Effector CD8-positive, alpha-beta T cell (primary cell): ENCODE measurements at places on chromosomes 11 and 22.
A peak's percentile ranks its signal among the peaks of the same experiment; 100 is the strongest.

GRCh38 chr11:10955616-10956015 is 97.8 kb upstream of the ZBED5 start:
- DNase-seq: no peak

GRCh38 chr11:65808744-65809341 is 22.0 kb downstream of the OVOL1 start:
- no peak for DNase-seq

DNA sequence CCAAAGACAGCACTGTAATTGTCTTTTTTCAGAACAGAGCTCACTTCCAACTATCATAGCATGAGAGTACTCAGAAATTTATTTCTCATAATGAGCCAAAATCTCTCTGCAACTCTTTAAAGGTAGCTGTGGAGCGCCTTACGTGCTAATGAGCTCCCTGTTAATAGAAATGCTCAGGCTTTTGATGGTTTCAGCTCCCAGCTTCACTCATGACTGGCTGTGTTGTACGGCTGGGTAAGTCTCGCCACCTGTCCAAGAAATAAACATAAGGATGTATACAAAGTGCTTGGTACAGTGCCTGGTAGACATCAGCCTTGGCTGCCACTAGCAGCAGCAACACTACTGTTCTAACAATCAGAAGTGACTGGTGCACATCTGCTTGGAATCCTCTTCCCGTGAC is 109.4 kb downstream of the LDLRAD3 start:
- no peak for DNase-seq

- no peak for DNase-seq
Measured at GRCh38 chr11:70717936-70718595, 319.7 kb downstream of the CTTN start.

DNA sequence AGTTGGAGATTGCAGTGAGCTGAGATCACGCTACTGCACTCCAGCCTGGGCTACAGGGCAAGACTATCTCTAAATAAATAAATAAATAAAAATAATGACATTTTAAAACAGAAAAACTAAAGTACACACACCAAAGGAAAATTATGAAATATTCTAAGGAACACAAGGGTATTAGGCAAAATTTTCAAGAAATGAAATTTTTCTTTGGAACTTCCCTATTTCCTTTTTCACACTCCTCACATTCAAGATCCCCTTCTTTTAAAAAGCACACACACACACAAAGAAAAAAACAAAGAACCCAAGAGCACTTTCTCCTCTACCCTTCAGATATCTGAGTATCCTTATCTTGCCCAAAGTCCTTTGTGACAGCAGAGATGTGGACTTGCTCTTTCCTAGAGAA is 92.8 kb downstream of the CCDC73 start:
- DNase-seq: no peak

GRCh38 chr11:1838077-1838425 is 730 bp upstream of the TNNI2 start:
- DNase-seq: no peak

- DNase-seq: no peak
Measured at GRCh38 chr22:35594686-35595085, 22.4 kb downstream of the MB start.

- no peak for DNase-seq
Measured at GRCh38 chr11:14619603-14620531, 23.7 kb upstream of the PDE3B start.

DNA sequence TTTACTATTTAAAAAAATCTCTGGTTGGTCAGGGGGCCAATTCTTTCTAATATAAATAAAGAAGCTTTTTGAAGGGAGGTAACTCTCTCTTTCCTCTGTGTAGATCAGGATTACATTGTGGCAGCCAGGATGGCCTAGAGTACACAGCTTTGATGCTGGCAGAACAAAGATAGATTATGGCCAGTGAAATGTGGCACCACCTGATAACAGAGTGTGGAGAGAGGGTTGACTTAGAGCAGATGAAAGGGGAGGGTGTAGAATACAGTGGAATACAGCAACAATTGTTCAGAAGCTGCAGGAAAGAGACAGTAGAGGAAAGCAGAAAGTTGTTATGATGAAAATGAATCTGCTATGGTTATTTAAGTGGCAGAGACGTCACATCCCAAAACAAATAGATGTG is 99.0 kb downstream of the FAR1 start:
- no peak for DNase-seq

DNA sequence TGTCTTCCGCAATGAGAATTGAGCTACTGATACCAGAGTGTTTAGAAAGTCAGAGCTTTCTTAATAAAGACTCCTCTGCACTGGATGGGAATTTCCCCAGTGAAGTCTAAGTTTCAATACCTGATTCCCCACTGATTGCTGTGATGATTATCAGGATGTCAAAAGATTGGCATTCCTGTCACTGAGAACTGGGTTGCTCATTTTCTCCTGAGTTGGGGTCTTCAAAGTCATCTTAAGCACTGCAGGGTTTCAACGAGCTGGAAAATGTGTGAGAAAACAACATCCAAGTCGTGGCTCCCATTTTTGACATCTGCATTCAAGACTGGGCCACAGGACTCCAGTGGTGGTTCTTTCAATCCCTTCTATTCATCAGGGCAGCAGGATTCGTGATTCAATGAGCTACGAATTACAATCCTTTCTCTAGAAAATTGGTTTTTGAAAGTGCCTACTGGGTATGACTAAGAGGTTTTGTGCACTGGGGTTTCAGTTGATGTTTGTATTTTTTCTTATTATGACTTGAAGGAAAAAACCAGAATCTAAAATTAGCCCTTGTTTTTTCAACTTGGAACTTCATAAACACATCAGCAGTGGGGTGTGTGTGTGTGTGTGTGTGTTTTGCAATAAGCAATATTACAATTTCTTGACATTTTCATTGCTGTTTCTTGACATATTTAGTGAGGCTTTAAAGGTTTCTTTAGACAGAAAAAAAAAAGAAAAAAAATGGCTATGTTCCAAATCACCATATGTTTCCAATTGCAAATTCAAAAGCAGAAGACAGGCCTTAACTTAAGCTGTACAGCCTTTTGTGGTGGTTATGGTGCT is 233.0 kb downstream of the FAM76B start:
- no peak for DNase-seq

DNA sequence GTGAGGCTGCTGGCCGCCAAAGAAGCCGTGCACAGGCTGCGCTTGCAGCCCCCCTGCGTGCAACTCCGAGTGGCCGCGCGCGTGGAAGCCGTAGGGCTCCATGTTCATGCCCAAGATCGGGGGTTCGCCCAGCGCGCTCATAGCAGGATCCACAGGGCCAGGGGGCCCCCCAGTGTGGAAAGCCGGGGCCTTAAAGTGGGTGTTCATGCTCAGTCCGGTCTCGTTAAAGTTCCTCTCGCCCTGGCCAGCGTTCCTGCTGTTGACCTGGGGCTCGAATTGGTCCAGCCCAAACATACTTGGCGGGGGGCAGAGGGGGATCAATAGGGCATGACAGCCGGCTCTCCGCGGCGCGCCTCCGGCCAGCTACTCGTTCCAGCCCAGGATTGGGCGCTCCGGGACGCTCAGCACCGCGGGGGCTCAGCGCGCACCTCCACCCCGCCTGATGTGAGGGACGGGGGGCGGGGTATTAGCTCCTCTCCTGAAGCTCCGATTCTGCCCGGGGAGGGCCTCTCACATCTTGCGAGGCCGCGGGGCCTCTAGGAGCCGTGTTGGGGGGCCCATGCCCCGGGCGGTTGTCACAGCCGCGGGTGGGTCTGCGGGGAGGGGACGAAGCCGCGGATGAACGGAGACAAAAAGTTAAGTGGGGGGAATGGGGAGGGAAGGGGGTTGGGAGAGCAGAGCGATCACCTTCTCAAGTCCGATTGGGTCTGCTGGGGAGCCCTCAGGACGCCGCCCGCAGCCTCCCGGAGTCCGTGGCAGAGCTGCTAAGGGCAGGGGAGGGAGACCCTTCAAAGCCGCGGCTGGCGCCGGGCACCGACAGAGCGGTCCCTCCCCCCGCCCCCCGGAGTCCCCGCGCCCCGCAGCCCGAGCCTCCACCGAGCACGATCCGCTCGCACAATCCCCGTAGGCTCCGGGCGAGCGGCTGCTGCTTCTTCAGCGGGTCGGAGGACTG is 1.0 kb downstream of the MN1 start:
- DNase-seq: no peak

DNA sequence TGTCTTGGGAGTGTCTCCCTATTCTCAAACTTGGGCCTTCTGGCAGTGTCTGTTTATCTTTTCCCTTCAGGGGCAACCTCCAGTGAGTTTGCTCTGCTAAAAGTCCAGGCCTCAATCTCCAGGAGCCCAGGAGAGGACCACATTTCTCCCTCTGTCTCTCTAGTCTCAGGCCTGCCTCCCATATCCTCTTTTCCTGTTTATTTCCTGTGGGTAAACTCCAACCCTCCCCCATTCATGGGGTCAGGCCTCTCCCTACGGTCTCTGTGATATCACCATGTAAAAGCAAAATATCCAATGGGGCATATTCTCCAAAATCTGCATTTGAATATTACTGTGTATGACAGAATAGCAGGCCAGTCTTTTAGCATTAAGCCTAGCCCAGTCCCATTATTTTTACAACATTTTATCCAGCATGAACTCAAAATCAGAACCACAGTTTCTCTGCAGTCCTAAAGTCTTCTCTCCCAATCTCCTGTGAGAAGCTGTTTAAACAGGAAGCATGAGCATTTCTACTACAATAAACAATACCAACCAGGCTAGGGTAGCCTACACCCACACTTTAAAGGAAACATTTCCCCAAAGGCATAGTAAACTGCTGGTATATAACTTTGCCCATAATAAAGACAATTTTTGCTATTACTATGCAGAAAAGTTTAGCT is 18.0 kb upstream of the TMEM135 start:
- no peak for DNase-seq

- DNase-seq: no peak
Measured at GRCh38 chr22:24007253-24008021, 2.2 kb upstream of the GSTT4 start.

- no peak for DNase-seq
Measured at GRCh38 chr11:122976061-122976733, 5.4 kb downstream of the BSX start.

- DNase-seq: no peak
Measured at GRCh38 chr11:72348250-72348649, 86.1 kb downstream of the CLPB start.

- DNase-seq: peak; percentile 84
Measured at GRCh38 chr11:925496-926301, at the start of gene AP2A2. AP2A2 (plus strand) TSS chr11:925870; CDS start chr11:926022, 152 bp downstream.

DNA sequence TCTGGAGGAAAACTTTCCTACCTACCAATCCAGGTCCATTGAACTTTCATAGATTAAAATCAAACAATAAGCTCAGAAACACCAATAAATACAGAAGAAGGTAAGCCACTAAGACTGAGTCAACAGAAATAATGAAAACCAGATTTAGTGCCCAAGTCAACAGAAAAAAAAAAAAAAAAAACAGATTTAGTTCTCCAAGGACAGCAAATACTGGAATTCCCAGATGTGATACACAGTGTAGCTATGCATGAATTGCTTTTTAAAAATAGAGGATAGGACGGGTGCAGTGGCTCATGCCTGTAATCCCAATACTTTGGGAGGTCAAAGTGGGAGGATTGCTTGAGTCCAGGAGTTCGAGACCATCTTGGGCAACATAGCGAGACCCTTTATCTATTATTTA is 15.7 kb downstream of the DMC1 start:
- no peak for DNase-seq

- no peak for DNase-seq
Measured at GRCh38 chr22:44108806-44109385, 71.8 kb upstream of the PARVG start.

DNA sequence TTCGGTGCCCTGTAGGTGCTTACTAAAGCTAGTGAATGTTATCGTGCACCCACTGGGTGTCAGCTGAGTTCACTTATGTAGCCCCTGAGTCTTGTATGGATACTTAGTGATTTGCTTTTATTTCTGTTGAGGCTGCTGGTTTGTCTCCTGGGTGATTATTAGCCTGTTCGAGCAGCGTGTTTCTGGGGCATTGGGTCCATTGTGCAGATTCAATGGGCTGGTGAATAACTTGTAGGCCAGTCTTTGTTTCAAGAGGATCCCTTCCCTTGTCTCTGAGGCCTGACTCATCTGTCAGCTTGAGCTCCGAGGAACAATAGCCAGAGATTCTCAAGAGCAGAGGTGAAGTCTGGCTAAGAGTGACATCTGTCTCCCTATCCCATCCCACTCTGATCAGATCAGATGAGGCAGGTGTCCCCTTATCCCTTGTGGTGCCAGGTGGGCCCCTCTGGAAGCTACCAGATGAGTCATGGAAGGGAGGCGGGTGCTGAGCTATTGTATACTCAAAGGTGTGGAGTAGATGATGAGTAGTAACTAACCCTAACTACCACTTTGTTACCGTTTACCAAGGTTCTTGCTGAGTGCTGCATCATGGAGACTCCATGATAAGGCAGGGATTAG is 3.7 kb downstream of the MIAT start:
- no peak for DNase-seq

- DNase-seq: no peak
Measured at GRCh38 chr22:48152916-48153315, 1390.5 kb downstream of the TBC1D22A start.

DNA sequence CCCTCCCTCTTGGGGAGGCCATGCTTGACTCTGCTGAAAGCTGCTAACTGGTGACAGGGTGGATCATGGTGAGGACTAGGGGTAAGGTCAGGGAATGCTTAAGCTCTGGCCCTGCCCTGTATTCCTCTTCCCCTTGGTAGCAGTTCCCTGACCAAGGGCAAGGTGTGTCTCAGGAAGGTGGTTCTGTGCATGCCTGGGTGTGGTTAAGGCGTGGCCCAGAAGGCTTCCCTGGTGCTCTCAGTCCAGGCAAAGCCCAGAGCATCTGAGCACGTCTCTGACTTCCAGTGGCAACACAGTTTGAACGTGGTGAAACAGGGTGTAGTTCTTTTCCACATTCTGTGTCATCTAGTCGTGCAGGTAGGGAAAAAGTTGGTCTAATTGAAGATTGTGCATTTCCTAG is 53.1 kb upstream of the HORMAD2 start:
- no peak for DNase-seq

DNA sequence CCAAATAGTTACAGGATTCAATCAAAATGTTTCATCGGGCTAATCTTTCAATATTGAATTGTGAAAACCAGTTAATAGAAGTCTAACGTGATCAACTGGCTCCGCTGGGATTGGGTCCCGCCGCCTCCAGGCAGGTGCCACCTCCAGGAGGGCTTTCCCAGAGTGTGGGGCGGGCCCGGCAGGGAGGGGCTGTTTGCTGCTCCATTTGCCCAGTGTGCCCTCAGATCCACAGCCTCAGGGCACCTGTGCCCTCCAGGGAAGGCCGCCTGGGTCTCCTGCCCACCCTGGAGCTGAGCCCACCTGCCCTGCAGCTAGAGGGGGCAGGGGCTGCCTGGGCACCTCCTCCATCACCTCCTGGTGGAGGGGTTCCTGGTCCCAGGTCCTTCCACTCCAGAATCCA is 17.9 kb downstream of the BRSK2 start:
- DNase-seq: no peak

- DNase-seq: no peak
Measured at GRCh38 chr11:113985906-113986305, 11.0 kb downstream of the HTR3A start.
